ENCODE measurements at places on chromosomes 1 and 21. TPM values are rescaled to one million over a fixed set of nuclear protein-coding genes. Genes with fewer than 3 reads are reported as not detected.

The FAM167B gene
- 5.6 TPM for total RNA-seq

The OR2L2 gene
- not detected for total RNA-seq

DNA sequence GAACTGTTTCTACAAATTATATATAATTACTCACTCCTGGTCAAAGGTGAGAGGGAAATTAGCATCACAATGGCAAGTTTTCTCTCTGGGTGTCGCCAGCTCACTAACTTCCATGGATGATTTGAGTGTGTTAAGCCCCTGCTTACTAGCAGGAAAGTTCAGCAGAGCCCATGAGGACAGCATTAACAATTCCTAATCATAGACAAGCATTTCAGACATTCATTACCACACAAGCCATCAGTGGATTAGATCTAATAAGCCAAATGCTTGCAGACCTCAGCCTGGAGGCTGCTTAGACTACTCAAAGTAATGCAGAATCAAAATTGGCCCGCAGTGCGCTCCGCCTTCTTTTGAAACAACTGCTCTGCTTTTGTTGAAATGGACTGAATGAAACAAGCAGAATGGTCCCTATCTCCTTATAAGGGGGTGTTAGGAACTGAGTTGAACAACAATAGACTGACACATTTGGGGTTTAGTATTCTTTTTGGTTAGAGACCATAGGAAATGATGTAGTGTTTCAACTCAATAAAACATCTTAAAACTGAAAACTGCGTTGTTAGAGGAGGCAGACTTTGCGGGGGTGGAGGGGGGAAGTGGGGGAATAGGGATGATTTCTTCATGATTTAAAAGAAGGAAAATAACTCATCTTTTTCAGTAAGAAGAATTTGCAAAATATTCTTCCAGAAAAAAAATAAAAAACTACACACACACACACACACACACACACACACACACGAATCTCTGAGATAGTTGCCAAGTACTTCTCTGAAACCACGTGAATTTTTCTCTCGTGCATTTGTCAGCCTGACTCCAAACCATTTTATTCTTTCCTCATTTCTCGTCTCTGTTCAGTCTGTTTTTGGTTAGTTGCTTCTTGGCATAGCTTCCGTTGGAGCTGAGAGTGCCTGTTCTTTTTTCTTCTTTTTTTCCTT, 54.6 kb downstream of the GORAB start:
- H3K27me3 ChIP-seq = peaks cover 7% of the 10 kb centered on the region

GRCh38 chr21:46057111-46057709, 40.7 kb upstream of the COL6A2 start:
- H3K36me3 ChIP-seq = no peaks in the 10 kb centered on the region
- no peak overlapping the region for H3K4me3 ChIP-seq

DNA sequence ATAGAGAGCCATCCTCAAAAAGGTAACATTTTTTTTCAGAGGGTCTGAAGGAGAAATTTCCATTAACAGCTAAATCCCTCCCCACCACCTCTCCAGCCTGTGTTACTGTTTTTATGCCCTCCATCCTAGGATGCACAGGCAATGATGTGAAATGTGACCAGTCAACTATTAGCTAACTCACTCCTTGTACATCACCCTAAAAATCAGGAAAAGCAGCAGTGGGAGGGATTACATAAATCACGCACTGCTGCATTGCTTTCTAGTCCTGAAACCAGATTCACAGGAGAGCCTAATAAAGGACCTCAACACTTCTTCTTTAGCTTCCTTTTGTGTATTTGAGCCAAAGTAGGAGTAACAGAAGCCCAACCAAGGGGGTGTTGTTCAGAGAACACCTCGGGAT, 66.3 kb downstream of the LMO4 start:
- no peaks in the 10 kb centered on the region for H3K27me3 ChIP-seq
- no peak overlapping the region for H3K27ac ChIP-seq
- no peak overlapping the region for H3K4me3 ChIP-seq
- peaks cover 8% of the 10 kb centered on the region for H3K4me1 ChIP-seq
- H3K36me3 ChIP-seq = no peaks in the 10 kb centered on the region
- no peak for DNase-seq
